Stimulated activated CD8-positive, alpha-beta memory T cell treated with anti-CD3 and anti-CD28 coated beads, Interleukin-7, amount 100 ng/mL, for 1 hour (primary cell): ENCODE measurements at places on chromosomes 12 and 14.

- DNase-seq = no peak
Measured at GRCh38 chr14:95871531-95871930, 5.1 kb upstream of the TUNAR start.

DNA sequence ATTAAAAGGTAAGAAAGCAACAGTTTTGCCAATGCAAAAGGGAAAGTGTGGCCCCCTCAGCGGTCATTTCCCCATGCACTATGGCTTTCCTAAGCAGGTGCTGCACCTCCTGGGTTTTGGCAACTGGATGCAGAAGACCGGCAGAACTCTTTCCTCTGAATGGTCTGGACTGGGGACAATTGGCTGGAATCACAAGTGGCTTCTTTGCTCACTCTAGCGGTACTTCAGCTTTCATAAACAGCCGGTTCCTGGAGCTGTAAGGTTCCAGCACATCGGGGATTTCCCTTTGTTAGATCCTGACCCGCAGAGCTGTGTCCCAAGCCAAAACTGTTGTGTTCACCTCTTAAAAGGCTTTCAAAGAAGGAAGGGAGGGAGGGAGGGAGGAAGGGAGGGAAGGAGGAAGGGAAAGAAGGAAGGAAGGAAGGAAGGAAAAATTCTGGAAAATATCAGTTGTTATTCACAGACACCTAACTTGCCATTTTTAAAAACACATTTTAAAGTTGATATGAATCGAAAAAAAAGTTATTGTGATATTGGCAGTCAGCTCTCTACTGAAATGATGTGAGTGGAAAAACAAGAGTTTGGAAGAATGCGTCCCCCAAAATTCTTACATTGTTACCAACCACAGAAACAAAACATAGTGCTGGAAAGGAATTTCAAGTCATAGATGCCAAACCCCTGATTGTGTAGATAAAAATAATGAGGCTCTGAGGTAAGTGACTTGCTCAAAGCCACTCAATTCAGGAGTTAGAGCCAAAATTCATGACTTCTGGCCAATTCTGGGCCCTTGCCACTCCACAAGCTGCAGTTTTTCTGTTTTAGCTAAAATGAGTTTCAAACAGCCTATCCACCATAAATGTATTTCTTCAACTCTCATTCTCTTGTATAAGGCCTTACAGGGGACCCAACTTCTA lies 220.6 kb upstream of the HMGA2 start:
- no peak for DNase-seq

GRCh38 chr14:75201087-75201486 lies 24.7 kb upstream of the TMED10 start:
- no peak for DNase-seq

DNA sequence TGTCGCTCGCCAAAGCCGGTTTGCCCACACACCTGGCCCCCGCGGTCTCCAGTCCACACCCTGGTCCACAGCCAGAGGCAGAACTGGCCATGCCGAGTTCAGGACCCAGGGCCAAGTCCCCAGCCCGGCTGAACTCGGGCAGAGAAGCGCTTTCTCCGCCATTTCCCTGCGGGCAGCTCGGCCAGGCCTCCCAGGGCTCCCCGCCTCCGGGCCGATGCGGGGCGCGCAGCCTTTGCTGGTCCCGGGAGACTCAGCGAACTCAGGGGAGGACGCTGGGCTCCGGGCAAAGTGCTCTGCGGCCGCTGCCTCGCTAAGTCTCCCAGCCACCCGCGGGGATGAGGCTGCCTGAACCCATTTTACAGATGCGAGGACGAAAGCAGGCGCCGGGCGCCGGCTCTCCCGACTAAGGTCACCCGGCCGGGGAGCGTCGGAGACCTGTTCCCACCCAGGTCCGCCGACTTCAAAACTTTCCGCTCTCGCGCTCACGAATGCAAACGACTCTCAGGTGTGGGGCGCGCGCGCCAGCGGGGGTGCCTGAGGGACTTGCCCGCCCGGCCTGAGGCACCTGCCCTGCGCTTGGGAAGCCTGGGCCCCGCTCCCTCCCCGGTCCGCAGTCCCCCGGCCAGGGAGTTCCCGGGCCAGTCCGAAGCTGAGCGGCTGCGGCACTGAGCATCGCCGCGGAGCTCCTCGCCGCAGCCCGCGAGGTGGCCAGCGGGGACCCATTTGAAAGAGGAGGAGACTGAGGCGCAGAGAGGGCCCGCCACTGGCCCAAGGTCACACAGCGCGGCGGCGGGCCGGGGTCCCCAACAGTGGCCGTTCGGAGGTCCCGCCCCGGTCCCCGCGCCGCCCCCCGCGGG lies 627 bp downstream of the TESC start:
- DNase-seq = no peak

DNA sequence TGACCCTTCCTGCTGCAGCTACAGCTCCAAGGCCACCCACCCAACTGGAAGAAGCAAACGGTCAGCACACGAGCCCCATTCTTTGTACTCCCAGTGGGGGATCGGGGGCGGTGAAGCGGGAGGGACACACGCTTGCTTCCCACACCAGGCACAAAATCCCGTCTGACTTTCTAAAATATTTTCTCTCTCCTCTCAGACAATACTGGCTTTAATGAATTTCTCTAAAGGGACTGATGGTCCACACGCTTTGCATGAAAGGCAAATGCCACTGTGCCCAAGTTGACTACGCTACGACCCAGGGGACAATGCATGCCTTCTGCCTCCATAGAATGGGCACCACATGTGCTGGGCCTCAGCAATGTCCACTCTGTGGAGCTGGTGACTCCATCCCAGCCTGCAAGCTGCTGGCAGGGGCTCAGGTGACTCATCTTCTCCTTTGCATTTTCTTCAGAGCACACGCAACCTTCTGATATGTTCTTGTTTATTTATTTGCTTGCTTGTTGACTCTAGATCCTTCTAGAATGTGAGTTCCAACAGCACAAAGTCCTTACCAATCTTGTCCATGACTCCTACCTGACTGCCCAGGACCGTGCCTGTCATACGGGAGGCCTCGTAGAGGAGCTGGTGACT lies 15.6 kb downstream of the SYNE3 start:
- DNase-seq = no peak

DNA sequence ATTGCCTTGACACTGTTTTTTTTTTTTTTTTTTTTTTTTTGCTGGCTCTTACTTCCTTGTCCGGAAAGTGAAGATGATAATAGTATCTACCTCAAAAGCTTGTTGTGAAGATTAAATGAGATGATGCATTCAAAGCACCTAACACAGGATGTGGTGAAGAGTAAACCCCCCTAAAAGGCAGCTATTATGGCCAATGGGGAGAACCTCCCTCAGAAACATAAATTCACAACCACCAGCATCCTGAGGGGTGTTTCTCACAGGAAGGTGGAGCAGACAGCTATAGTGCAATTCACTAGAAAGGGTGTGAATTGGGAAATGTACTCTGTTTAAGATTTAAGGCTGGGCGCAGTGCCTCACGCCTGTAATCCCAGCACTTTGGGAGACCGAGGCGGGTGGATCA lies 85.4 kb upstream of the CRY1 start:
- no peak for DNase-seq

DNA sequence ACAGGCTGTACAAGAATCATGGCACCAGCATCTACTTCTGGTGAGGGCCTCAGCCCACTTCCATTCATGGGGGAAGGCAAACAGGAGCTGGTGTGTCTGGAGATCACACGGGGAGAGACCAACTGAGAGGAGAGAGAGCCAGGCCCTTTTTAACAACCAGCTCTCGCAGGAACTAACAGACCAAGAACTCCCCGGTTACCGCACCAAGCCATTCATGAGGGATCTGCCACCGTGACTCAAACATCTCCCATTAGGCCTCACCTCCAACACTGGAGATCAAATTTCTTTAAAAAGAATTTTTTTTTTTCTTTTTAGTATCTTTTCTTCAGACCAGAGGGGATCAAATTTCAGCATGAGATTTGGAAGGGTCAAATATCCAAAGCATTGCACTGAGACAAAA lies 16.7 kb upstream of the AQP2 start:
- DNase-seq = no peak

DNA sequence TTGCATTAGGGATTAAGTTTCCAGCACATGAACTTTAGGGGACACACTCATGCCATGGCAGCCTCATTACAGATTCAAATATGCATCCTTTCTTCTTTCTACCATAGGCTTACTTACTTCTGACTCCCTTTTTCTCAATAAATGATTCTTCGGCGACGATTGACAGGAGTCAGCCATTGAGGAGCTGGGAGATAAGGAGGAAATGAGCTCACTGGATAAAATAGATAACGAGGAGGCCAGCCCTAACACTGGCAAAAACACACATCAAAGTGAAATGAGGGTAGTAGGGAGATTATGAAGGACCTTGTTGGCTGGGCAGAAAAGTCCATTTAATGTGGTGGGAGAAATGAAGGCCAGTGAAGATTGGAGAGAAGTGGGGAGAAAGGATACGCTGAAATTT lies 172.2 kb downstream of the SLC41A2 start:
- no peak for DNase-seq

DNA sequence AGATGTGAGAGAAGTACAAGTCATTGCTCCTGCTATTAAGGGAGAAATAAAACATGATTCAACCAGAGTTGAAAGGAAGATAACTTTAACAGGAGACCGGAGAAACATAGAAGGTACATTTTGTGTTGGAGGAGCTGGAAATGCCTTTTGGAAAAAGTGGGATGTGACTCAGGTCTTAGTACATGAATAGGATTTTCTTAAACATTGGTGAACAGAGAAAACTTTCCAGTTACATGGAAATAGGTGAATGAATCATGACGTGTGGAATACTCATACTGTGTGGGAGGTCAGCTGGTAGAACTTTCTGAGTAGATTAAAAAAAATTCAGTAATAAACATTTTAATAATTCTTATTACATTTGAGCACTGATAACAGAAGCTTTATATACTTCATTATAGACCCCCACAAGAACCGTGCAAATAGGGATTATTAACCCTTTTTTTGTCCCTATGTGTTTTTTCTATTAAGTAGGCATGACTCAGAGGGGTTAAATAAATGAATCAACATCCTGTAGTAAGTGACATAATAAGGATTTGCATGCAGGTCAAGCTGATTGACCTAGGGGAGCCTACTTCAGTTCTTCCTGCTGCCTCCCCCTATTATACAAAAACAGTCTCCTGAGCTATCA lies 710.5 kb downstream of the NOVA1 start:
- DNase-seq = no peak

DNA sequence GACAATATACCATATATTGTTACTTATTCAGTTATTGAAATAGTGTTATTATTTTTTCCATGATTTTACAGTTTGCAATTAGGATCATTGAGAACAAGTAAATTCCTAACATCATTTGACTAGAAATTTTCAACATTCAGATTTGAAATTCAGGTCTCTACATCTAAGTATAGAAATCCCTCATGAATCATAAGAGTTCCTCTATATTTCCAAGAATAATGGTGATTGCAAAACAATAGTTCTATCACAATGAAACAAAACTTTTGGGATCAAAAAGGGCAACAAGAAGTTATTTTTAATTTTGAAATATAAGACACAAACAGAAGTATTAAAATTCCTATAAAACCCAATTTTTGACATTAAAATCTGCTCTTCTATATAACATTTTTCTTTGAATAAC lies 10.8 kb downstream of the CLEC1A start:
- DNase-seq = no peak

GRCh38 chr12:112836736-112837628 lies 45.4 kb downstream of the RPH3A start:
- no peak for DNase-seq

GRCh38 chr12:55624056-55624455 lies 12.6 kb upstream of the OR10P1 start:
- DNase-seq = no peak

DNA sequence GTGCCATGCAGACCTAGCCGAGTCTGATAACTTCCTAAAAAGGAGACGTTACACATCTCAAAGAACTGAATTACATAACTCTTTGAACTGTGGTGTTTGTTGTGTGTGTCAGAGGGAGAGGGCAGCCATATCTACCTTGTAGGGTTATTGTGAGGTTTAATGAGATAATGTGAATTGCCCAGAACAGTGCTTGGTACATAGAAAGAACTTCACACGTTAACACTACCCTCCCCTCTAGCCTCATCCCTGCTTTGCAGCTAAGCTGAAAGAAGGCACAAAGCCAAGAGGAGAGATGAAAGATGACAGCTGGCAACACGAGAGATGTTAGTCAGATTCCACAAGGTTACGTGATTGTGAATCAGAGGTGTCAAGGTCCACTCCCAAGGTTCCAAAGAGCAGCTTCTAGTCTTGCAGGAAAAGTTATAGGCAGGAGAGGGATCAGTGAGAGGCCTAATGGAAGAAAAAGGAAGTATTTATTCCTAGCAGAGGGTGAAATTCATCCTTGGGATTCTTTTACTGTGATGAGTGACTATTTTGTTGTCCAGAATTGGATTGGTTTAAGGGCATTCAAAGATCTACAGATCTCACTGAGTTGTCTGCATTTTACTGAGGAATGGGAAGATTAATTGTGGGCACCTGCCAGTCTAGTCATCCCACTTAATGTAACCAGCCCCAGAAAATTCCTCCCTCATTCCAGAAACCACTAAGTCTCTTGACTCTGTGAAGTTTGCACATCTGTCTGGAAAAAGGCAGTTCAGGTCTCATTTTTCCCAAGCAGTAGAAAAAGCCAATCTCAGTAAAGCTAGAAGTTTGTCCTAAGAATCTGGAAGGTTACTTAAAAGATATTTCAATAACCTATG lies 25.9 kb upstream of the WNK1 start:
- no peak for DNase-seq

GRCh38 chr14:54349713-54350112 lies 47.1 kb upstream of the CDKN3 start:
- no peak for DNase-seq

GRCh38 chr12:11016937-11017336 lies 5.5 kb downstream of the TAS2R19 start:
- no peak for DNase-seq

- no peak for DNase-seq
Measured at GRCh38 chr12:91620992-91621391, 438.4 kb upstream of the DCN start.

GRCh38 chr12:95499772-95500171 lies 25.8 kb downstream of the METAP2 start:
- DNase-seq = no peak

DNA sequence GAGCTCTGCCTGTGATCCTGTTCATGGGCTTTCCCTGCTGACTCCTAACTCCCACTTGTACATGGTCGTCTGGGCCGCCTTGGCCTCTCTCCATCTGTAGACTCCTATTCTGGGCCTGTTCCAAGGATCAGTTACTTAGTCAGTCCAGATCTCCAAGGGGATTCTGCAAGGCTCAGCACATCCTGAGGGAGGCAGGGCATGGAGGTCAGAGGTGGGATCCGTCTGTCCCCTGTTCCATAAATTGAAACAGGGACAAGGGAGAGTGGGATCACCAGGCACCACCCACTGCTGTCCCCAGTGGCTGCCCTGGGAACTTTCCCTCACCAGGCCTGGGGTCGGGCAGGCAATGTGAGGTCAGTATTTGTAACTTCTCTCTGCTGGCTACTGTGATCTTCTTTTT lies 43.5 kb downstream of the KCTD10 start:
- no peak for DNase-seq

GRCh38 chr14:96098309-96098998 lies 59.3 kb downstream of the C14orf132 start:
- no peak for DNase-seq

DNA sequence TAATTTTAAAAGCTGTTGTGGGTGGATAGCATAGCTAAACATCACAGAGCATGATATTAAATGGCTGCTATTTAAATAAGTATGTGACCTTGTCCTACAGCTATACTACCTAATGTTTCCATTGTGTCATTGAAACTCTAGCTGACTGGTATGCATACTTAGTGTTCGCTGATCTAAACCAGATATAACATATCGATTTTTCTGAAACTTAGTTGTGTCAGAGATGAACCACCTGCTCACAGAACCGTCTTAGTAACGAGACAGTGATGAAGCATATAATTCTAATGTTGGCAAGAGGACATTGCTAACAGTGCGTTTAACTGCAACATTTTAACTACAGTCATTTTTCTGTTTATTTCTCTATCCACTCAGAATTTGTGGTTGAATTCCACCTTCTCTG lies 36.1 kb upstream of the NUAK1 start:
- DNase-seq = no peak

GRCh38 chr12:27898022-27898421 lies 74.5 kb downstream of the PTHLH start:
- DNase-seq = no peak
